Esophagus squamous epithelium (tissue), 5 donors: ENCODE measurements at places on chromosomes 11 and 22.

- no peak for DNase-seq
Observed at GRCh38 chr11:45752106-45752505, 52.8 kb upstream of the SLC35C1 start.

GRCh38 chr22:45786726-45787125 lies 115.1 kb downstream of the ATXN10 start:
- DNase-seq: no peak

GRCh38 chr11:35065566-35065965 lies 73.4 kb upstream of the CD44 start:
- DNase-seq: no peak

DNA sequence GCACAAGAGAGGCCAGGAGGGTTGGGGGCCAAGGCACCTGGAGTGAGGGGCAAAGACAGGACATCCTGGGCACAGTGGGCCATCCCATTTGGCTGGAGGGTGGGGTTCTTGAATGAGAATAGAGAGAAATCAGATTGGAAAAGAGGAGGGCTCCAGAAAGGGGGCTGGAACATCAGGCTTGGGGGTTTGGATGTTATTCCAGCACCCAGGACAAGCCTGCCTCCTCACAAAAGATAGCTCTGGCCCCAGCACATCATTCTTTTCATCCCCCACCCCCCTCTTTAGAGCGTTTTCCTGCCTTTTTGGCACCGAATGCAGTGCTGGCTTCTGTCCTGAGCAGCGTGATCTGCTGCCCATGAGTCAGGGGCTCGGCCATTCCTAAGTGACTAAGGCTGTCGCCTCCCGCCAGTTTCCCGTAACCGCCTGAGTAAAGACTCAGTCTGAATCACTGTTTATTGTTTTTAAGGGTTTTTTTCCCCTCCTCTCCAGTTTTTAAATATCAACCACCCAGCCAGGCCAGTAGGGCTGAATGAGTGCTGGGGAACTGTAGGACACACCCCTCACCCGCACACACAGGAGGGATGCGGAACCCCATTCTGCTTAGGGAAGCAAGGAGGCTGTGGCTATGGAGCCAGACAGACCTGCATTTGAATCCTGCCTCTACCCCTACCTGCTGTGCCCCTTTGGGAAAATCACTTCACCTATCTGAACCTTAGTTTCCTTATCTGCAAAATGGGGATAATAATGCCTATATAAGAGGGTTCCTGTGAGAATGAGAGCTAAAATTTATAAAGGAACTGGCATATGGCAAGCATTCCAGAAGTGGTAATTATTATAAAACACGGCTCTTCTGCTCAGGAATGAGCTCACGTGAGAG lies 32.4 kb upstream of the NAV2 start:
- no peak for DNase-seq

- no peak for DNase-seq
Observed at GRCh38 chr11:85628771-85629341, 463 bp downstream of the TMEM126B start.

DNA sequence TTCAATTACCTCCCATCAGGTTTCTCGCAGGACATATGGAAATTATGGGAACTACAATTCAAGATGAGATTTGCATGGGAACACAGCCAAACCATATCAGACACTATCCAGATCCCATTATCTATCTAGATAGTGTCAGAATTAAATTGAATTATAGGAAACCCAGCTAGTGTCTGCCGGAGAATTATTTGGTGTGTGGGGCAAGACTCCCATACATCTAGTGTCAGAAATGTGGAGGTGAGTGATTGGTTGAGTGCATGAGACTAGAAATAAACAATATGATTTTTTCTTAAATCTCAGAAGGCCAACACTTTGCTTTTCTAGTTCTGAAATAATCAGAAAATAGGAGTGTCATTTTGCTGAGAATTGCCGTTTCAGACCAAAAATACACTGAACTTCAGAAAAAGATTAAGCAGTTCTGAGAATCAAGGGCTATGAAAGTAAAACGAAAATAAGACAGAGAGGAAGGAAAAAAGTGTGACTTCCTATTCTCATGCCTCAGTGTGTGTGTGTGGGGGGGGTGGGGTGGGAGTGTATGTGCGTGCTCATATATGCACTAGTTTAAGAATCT lies 21.3 kb downstream of the CASP12 start:
- no peak for DNase-seq

GRCh38 chr11:123187665-123188507 lies 7.2 kb downstream of the CLMP start:
- DNase-seq: no peak

DNA sequence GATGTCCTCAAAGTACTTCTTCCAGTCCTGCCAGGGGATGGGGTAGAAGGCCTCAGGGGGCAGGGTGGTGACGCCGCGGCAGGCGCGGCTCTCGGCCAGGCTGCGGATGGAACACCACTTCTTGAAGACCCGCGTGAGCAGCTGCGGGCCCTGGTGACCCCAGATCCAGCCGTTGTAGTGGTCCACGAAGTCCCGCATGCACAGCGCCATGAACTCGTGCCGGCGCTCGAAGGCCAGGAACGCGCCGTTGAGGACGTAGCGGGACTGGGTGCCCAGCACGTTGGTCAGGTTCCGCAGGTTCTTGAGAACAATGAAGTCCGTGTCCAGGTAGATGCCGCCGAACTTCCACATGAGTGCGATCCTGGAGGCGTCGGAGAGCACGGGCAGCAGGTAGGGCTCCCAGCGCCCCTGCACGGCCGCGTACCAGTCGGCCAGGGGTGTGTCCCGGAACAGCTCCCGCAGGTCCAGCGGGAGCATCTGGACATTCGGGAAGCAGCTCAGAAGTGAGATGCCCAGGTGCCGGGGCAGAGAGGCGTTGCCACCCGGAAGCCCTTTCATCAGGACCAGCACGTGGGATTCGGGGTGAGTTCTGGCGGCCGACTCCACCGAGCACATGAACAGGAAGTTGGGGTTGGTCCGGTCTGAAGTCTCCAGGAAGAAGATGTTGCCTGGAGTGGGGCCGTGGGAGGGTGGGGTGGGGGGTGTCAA lies 27.5 kb downstream of the A4GALT start:
- no peak for DNase-seq

GRCh38 chr11:78377625-78378418 lies 39.8 kb downstream of the GAB2 start:
- no peak for DNase-seq

DNA sequence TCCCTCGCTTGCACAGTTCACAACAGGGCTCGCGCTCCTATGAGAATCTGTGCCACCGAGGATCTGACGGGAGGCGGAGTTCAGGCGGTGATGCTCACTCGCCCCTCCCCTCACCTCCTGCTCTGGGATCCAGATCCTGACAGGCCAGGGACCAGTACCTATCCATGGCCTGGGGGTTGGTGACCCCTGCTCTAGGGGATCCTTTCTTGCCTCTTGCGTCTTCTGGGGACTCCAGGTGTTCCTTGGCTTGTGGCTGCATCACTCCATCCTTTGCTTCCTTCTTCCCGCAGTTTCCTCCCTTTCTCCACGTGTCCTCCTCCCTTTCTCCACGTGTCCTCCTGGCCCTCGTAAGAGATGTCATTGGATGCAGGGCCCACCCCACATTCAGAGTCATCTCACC lies 30.6 kb upstream of the KRTAP5-7 start:
- no peak for DNase-seq

GRCh38 chr22:37075822-37076433 lies 24.4 kb downstream of the KCTD17 start:
- no peak for DNase-seq

DNA sequence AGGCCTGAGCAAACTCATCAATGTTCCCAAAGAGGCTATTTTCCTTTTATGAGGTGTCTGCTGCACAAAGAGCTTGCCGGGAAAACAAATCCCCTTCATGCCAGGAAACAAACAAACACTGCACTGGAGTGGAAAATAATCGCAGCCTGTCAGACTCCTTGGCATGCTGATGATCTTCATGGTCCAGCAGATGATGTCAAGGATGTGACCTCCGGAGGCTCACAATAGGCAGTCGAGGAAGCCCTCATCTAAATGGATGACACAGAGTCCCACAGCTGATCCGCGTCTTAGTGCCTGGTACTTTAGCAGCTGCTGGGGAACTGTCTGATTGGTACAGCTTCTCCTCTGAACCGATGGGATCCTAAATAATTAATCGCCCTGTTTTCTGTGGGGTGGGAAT lies 187.6 kb downstream of the TENM4 start:
- DNase-seq: no peak

- DNase-seq: no peak
Observed at GRCh38 chr11:61129639-61130523, 27.6 kb downstream of the CD5 start.

DNA sequence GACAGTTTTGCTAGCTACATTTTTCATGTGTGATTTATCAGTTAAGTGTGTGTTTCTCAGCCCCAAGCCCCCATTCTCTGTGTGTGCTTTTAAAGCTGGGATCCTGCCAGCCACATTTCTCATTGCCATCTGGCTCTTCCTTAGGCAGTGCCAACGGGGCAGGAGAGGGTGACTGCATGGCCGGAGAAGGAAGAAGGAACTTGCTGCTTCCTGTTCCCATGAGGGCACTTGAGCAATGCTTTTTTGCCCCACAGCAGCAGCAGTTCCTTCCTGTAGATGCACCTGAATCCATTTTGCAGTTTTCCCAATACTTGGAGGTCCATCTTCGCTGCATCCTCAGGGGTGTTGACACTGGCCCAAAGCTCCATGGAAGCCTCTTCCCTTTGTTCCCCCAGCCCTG lies 37.5 kb downstream of the TNRC6B start:
- no peak for DNase-seq

- no peak for DNase-seq
Observed at GRCh38 chr22:34278121-34278520, 357.8 kb upstream of the LARGE1 start.

DNA sequence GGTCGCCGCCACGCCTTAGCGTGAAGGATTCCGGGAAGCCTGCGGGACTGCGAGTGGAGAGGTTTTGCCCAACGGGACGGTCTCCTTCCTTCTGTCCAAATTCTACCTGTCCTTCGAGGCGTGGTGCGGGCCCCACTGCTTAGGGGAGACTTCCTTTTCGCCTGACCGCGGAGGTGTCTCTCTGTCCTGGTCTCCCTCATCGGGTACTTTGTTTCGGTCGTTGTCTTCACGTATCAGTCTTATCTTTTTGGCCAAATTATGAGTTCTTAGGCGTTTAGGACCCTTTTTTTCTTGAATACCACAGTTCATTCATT lies 388 bp downstream of the HINFP start:
- no peak for DNase-seq

DNA sequence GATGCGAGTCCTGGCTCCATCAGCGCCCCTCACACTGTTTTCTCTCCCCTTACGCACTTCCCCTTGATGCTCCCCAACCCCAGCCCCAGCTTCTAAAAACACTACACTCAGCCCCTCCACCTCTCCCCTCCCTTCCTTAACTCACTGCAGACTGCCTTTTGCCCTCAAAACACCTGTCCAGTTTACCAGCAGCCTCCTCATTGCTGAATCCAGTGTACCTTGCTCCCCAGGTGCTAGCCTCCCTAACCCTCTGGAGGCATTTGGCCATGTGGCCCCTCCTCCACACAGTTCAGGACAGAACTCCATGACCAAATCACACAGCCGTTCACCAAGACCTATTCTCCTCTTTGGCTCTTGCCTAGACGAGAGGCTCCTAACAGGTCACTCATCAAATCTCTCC lies 2.8 kb upstream of the GALR3 start:
- no peak for DNase-seq

DNA sequence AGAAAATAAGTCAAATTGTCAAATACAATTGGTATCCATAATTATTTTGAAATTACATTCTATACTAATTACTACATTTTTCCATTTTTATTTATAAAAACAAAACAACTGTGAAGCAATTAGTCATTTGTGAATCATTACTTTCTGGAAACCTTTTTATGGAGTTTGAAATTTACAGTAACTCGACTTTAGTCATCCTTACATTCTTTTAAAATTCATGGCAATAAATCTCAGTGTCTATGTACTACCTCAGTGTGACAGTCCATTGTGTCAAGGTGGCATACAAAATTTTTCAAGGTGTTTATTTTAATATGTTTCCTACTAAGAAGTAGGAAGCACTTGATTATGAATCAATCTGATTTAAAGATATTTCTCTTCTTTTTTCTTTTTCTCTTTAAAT lies 1949.4 kb upstream of the RAG2 start:
- no peak for DNase-seq

GRCh38 chr11:13283636-13284035 lies 6.0 kb downstream of the BMAL1 start:
- no peak for DNase-seq

- DNase-seq: no peak
Observed at GRCh38 chr11:62446091-62446490, 27.3 kb downstream of the SCGB1A1 start.

GRCh38 chr11:47607380-47607779 lies 13.2 kb upstream of the C1QTNF4 start:
- DNase-seq: no peak

DNA sequence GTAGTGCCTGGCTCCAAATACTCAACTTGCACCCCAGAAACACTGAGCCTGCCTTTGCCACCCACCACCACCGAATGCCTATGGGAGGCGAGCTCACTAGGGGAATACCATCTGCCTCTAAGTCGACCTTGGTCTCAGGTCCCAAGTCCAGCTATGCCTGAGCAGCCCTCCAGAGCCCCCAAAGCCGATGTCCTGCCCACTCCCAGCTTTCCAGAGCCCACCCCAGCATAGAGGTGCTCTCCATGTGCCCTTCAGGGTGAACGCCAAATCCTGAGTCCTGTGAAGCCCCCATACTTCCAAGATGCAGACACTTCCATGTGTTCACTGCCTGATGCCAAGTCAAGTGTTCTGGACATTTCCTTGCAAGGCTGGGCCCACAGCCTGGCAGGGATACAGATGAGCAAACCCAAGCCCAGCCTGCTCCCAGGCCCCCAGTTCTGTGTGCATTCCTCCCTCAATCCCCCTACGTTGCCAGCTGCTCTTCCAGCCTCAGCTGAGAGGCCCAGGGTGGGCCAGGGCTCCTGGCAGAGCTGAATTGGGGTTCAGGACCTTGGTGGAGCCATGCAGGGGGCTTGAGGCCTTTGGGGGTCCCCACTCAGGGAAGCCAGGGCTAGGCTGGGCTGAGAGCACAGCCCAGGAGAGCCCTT lies 2.6 kb upstream of the KMT5B start:
- DNase-seq: no peak

DNA sequence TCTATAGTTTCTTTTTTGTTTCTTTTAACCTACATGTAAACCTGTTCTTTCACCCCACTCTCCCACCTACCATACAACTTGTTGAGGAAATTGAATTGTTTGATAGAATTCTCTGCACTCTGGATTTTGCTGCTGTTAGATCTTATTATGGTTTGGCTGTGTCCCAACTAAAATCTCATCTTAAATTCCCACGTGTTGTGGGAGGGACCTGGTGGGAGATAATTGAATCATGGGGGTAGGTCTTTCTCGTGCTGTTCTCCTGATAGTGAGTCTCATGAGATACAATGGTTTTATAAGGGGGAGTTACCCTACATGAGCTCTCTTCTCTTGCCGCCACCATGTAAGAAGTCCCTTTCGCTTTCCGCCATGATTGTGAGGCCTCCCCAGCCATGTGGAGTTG lies 15.0 kb upstream of the PITPNB start:
- no peak for DNase-seq

GRCh38 chr22:23825246-23825905 lies 13.4 kb downstream of the DERL3 start:
- DNase-seq: no peak

- DNase-seq: no peak
Observed at GRCh38 chr22:31342389-31343140, 3.6 kb downstream of the PATZ1 start.

GRCh38 chr22:22684580-22685561 lies 40.5 kb downstream of the GGTLC2 start:
- DNase-seq: no peak

- DNase-seq: no peak
Observed at GRCh38 chr22:32579529-32580220, 105.1 kb downstream of the FBXO7 start.

GRCh38 chr11:64713781-64714363 lies 9.1 kb downstream of the NRXN2 start:
- DNase-seq: no peak

- DNase-seq: no peak
Observed at GRCh38 chr22:45127866-45128265, 35.9 kb upstream of the NUP50 start.
